AG09309 (cell line): ENCODE measurements at places on chromosomes 11 and 22.
A peak's percentile ranks its signal among the peaks of the same experiment; 100 is the strongest.

DNA sequence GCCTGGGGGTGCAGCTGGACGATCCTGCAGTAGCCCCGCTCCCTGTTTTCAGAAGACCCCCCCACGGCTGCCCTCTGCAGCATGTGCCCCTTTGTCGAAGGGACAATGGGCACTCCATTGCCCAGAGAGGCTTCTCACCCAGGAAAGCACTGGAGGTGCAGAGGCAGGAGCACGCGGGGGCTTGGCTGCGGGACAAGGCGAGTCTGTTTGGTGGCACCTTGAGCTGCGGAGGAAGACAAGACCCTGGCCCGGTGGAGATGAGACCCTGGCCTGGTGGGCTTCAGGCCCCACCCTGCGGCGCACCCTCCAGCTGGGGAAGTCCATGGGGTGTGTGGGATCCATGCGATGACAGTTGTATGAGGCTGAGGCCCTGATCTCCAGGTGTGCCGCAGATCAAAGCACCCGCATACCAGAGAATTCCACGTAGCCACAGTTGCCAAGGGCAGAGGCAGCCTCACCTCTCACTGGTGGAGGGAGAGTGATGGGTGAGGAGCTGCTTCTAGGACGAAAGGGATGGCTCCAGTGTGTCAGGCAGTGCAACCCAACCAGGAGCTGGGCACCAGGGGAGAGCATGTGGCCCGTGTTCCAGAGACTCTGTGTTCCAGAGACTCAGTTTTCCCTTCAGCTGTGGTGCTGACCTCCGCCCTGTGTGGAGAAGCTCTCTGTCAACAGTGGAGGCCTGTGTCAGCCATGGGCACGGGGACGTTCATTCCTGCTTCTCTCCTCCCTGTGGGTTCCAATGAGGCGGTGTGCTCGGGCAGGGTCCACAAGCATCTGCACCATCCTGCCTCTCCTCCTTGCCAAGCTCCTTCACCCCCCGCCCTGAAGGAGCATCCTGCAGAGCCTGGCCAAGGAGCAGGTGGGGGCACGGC lies 10.0 kb downstream of the TBX1 start:
- no peak for DNase-seq

- DNase-seq = peak; percentile 91
These were observed 44.0 kb downstream of the GRAMD1B start for GRCh38 chr11:123473941-123474677.

DNA sequence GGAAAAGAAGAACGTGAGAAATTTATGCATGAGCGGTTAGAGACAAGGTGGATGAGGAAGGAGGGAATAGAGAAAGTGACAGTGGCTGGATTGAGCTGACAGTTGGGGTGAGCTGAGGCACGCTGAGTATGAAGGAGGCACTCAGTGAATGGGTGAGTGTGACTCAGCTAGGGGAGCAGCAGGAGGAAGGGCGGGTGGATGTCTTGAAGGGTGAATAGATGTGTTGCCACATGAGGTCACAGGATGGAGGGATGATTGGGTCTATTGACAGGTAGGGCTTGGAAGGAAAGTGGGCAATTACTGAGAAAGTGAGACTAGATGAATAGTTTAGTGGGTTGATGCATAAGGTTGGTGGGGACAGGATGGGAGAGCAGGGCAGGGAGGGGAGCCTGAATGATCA lies 8.0 kb downstream of the IFITM10 start:
- DNase-seq = no peak

GRCh38 chr22:26429458-26430286 lies 612 bp downstream of the ASPHD2 start:
- no peak for DNase-seq

DNA sequence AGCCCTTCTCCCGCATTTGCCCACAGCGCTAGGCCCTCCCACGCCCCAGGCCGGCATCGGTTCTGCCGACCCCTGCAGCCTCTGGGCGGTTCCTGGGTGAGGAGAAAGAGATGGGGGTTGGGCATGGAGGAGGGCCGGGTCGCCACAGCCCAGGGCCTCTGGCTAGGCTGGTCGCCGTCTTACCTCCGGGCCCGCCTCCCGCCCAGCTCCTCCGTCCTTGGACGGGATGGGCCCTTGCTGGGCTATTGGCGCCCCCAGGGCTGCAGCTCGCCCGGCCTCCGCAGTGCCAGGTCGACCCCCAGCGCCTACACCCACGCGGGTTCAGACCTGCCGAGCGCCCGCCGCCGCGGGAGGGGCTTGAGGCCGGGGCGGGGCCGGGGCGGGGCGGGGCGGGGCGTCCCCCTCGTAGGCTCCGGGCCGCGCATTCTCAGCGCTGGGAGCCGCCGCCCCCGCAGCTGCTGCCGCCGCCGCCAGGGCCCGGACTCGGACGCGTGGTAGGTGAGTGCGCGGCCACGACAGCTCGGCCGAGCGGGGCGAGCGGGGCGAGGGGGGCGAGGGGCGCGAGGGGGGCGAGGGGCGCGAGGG lies at the start of gene CD151:
CD151 (plus strand) TSS at position 424 of the 585 bp plus-strand sequence. CDS start 3,118 bp downstream, outside the sequence.
- DNase-seq = no peak

- DNase-seq = no peak
These were observed 6.3 kb downstream of the DEPDC7 start for GRCh38 chr11:33021937-33022336.

DNA sequence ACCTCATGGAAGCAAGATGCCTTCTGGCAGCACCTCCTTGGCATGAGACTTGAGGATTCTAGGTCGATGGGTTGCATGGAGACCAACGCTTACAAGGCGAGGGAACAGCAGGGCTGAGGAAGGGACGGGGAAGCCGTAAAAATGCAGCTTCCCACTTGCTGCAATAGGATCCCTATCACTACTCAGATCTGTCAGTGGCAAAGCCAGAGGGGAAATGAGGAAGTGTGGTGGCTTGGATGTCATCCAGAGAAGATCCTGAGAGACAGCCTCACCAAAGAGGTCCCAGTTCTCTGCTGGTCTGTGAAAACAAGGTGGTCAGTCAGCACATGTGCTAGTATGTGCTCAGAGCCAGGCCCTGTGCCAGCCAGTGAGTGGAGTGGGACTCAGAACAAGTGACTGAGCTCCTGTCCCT lies 22.2 kb downstream of the CYB5R2 start:
- DNase-seq = no peak

GRCh38 chr11:38089726-38090125 lies 1491.7 kb upstream of the RAG2 start:
- no peak for DNase-seq

DNA sequence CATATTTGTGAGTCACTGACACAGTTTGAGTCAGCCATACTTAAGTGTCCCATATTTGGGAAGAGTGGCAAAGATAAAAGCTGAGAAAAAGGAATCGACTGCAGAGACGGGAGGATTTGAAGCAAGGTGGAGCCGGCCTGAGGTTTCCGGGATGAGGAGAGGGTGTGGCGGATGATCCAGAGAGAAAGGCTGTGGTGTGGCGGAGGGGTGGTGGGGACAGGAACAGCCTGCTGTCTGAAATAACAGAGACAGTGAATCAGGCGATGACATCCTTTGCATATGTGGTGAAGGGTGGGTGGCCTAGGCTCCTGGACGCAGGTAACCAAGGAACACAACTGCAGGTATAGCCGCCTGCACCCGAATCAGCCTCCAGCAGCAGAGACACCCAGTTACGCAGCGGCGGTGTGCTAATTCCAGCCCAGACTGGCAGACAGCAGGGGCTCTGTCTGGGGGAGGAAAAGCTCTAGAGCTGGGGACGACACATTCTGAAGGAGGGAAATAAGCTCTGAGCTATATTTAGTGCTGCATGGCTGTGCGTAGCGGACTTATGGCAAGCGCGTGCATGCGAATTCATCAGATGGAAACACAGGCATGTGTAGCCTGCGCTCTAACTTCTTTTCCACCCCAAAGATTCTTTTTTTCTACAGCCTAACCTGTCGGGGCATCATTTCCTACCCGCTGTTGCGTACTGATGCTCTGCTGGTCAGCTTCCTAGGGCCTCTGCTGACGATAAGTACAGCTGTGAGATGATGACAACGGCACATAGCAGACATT lies 62.7 kb upstream of the BARX2 start:
- no peak for DNase-seq

DNA sequence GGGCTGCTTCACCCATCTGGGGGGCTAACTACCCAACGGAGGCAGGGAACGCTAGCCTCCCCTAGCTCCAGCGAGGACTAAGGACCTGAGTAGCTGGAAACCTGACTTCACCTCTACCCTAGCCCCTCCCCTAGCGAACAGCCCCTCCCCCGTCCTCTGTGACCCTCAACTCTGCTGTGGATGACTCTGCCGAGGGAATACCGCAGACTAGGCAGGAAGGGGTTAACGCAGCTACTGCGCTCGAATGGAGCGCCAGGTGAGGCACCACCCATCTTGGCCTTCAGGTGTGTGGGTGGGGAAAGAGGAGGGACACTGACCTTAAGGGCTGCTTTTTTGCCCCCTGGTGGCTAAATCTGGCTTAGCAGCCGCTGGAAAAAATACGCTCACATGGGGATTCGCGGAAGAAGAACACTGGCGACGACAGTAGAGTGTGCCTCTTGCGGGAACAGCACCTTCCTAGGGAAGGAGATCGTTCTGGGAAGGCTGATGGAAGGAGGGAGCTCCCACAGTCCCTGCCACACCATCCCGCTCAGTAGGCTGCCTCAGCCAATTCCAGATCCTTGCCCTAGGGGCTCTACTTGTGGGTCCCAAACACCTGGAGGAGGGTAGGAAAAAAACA lies 4.5 kb upstream of the BCL9L start:
- no peak for DNase-seq

GRCh38 chr11:116211147-116211546 lies 561.6 kb downstream of the BUD13 start:
- no peak for DNase-seq

GRCh38 chr11:101848262-101848661 lies 66.5 kb upstream of the CEP126 start:
- DNase-seq = no peak

DNA sequence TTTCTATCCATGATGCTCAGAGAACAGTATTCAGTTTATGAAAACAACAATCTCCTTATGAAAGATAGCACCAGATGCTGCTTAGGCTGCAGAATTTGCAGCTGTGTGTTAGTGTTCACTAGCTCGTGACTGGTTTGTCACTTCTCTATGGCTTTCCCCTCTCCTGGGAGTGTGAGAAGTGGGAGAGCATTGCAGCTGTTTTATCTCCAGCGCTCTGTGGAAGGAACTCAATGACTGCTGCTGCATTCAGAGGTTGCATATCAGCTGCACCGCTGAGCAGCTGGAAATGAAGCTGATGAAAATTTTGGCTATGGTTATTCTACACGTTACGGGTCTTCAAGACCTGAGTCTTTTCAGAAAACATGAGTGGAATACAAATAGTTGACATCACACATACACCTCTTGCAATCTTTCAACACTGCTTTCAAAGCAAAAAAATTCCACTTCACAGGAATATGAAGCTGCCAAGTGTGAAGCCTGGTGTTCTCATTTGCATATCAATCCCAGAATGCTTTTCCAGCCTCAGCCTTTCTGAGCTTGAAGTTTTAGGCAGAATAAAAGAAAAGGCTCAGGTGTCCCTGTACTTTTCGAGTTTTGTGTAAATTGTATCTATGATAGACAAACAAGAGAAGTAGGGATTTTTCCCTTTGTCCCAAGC lies 149.3 kb upstream of the DDI1 start:
- no peak for DNase-seq

GRCh38 chr22:37329238-37330140 lies 47.2 kb downstream of the CYTH4 start:
- no peak for DNase-seq

DNA sequence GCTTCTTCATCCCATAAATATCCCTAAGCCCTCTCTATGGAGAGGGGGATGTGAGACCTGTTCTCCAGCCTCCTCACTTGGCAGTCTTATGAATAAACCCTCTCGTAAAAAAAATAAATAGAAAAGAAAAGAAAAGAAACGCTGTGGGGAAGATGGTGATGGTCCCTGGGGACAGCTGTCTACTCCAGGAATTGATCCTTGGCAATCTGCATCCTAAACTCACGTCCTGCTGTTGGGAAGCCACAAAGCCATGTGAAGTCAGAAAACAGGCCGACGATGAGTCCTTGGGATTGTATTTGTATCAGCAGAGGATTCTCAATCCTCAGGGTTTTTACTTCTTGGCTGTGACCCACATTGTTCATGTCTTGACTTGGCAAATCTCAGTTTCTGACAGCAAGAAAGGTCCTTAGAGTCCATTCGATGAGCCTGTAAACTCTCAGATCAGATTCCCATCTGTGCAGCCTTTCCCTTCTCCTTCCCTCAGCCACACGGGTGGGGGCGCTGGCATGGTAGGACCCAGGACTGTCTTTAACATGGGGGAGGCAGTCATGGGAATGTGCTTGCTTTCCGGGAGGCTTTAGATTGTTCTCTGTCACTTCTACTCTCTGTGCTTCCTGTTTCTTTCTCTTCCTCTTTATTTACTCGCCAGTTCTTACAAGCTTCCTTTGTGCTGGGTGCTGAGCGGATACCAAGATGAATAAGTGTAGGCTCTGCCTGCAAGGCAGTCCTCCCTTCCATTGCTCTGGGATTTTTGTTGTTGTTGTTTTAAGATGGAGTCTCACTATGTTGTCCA lies 24.9 kb downstream of the TCP11L1 start:
- no peak for DNase-seq

DNA sequence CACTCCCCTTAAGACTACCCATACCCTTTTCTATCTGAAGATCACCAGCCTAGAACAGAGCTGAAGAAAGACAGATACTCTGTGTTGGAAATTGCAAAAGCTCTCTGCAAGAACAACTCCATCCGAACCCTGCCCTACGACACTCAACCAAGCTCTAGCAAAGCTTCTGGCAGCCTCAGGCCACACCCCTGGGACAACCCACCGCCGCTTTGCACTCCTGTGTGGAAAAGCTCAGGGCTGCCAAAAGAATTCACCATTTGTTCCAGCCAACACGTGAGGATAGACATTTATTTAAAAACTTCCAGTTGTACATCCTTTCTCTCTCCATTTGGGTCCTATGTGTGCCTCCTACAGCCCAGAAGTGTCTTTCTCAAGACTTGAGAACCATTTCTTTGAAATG lies 62.4 kb upstream of the CD5 start:
- no peak for DNase-seq

DNA sequence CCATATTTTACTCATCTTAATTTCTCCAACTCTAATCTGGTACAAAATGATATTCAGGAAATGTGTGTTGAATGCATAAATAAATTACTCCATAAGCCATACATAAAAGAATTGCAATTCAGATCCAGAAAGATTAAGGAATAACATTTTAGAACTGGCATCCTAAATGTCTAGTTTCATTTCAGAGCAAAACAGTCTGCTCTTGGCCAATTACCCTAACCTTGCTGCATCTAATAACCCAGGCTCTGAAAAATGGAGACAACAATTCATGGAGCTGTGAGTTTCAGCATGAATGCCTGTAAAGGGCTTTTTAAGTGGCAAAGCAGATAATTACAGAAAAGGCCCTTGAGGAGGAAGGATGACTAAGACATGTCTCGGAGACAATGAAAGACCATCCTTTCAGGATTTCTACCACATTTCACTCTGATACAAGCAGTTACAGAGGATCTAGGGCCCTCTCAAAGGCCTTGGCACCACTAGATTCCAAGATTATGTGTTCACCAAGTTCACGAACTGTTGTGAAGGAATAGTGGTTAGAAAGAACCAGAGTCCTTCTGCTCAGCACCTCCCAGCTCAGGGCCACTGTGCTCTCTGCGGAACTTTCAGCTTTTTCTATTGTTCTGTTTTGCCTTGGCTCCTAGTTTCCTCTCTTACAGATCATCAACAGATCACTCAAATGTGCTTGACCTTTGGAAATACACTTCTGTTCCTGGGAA lies 157.6 kb upstream of the BLID start:
- DNase-seq = no peak
